ENCODE measurements at places on chromosomes 13 and 19. TPM values are rescaled to one million over a fixed set of nuclear protein-coding genes. Genes with fewer than 3 reads are reported as not detected.

CNN1 gene
- not detected for total RNA-seq

SMAD9 gene
- not detected for total RNA-seq

DLEU7 gene
- total RNA-seq, result not detected

DNA sequence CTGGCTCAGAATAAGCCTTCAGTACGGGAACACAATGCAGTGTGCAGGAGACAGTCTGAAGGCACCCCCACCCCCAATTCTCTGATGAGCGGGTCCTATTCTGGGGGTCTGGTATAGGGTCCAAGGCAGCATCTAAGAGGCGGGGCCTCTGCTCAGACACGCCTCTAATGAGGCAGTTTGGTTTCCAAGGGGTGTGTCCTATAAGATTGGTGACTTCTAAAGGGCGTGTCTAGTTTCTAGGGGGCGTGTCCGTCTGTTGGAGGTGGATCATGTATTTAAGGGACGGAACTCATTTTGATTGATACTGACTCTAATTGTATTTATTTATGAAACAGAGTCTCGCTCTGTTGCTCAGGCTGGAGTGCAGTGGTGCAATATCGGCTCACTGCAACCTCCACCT, 8.7 kb downstream of the FIZ1 start:
- no peak for DNase-seq

DNA sequence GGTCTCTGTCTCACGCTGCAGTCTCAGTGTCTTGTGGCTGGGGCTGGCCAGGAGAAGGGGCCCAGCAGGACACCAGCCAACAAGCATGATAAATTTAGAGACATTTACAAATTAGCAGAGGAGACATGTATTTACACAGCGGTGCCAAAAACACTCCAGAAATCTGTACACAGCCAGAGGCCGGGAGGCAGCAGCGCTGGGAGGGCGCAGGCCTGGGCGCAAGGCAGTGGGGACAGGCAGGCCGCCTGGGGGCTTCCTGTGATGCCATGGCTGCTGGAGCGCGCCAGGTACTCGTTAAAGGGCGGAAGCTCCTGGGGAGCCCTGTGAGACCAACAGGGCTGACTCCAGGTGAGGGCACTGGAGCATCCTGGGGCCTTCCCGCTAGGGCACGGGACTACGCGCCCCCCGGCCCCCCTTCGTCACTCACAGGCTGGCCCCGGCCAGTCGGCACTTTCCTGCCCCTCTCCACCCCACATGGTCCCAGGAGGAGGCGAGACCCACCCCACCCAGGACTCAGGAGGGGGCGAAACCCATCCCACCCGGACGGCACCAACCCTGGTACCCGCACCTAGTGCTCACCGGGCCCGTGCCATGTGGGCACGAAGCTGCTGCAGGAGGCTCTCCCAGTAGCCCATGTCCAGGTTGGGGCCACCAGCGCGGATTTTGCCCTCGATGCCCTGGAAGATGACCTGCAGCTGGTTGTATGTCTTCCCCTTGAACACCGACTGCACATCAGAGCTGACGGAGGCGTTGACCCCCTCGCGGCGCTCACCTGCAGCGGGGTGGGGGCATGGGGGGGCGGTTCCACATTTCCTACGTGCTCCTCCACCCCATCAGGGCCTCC, 7.4 kb upstream of the TBXA2R start:
- no peak for DNase-seq

GRCh38 chr13:55432814-55433213, 1707.9 kb upstream of the PRR20A start:
- no peak for DNase-seq
